Naive thymus-derived CD8-positive, alpha-beta T cell (primary cell): ENCODE measurements at places on chromosomes 5 and 9. TPM values are rescaled to one million over a fixed set of nuclear protein-coding genes. Genes with fewer than 3 reads are reported as not detected.

CCDC187 gene
- total RNA-seq: not detected

IL5 gene
- not detected for total RNA-seq

IFNA21 gene
- total RNA-seq: not detected

CNTFR gene
- not detected for total RNA-seq

CER1 gene
- not detected for total RNA-seq

CDC20B gene
- not detected for total RNA-seq

C6 gene
- not detected for total RNA-seq

DNA sequence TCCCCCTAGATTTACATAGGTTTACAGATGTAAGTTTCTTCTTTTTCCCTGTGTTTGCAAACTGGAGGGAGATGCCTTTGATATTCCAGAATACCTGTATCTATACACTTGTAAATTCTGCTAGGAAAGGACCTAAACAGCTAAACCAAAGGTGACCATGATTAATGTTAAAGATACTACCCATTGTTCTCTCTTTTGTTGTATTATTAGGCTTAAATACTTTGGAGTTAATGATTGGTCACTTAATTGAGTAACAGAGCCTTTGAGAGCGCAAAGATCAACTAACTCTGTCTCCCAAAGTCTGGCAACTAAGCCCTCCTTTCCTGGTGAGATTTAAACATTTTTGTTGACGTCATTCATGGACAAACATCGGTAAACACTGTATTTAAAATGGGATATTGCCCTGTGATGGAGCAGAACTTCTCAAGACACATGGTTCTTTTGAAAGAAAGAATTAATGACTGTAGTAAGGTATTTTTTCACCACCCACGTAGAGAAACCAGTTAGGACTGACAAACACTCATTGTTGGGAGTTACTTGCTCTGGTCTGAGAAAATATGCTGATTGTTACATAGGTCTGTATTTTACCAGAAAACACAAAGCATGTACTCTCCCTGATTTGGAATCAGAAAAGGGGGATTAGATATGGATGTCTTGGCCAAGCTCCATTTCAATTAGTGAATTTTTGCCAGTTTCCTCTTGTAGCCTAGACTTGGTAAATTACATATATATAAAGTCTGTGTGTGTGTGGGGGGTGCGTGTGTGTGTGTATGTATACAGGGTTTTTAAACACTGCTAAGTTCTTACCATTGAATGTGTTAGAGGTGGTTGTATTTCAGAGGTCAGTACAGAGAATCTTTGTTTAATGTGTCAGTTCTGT lies 4.6 kb downstream of the VCAN start:
- peaks cover 50% of the 10 kb centered on the region for H3K27me3 ChIP-seq
- H3K4me1 ChIP-seq: peaks cover 15% of the 10 kb centered on the region
- no peak for DNase-seq
- H3K27ac ChIP-seq: no peak overlapping the region
- no peaks in the 10 kb centered on the region for H3K36me3 ChIP-seq
- no peak overlapping the region for H3K4me3 ChIP-seq

DNA sequence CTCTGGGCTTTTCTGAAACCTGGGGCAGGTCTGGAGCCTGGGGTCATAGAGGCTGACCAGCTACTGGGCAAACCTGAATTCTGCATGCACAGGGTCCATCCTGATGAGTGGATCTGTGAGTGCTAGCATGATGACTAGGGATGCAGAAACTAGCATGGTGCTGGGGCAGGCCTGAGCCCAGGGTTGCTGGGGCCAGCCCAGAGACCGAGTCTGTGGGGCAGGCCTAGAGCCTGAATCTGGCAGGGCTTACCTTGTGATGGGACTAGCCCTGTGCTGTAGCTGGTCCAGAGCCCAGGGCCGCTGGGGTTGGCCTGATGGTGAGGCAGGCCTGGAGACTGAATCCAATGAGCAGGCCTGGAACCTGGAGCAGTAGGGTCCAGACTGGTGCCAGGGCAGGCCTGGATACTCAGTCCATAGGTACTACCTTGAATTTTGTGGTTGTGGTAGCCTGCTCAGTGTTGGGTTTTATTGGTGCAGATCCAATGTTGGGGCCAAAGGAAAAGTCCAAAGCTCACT lies 313.5 kb downstream of the TLR4 start:
- no peak overlapping the region for H3K27ac ChIP-seq
- no peak overlapping the region for H3K4me3 ChIP-seq
- no peaks in the 10 kb centered on the region for H3K4me1 ChIP-seq
- DNase-seq: no peak
- H3K27me3 ChIP-seq: peaks cover 1% of the 10 kb centered on the region

- no peak overlapping the region for H3K4me3 ChIP-seq
- H3K36me3 ChIP-seq: peaks cover 86% of the 10 kb centered on the region
- no peak for DNase-seq
- no peak overlapping the region for H3K27ac ChIP-seq
Measured at GRCh38 chr9:70303268-70303667, 44.5 kb downstream of the SMC5 start.

DNA sequence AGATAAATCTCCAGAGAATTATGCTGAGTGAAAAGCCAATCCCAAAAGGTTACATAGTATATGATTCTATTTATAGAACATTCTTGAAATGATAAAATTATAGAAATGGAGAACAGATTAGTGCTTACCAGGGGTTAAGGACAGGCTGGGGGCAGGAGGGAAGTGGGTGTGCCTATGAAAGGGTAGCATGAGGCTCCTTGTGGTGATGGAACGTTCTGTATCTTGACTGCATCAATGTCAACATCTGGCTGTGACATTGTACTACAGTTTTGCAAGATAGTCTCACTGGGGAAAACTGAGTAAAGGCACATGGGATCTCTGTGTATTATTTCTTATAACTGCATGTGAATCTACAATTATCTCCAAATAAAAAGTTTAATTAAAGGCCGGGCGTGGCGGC lies 22.3 kb downstream of the ORM2 start:
- peaks cover 74% of the 10 kb centered on the region for H3K4me1 ChIP-seq
- no peaks in the 10 kb centered on the region for H3K27me3 ChIP-seq
- peak overlapping the region; percentile 85 for H3K27ac ChIP-seq

DNA sequence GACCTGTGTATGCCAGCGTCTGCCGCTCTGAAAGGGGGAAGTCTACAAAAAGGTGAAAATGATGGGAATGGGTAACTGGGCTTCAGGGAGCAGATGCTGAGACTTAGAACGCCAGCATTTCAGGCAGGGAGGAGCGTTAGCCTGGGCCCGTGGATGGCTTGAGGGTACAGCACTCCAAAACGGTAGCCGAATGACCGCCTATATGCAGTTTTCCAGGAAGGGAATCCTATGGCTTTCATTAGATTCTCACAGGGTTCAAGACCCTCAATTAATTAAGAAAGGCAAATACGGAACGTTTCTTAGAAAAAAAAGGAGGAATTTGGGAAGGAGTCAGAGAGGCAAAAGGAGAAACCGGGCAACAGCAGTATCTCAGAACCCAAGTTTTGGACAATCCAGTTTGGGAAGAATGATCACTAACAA lies 639 bp downstream of the AMACR start:
- peaks cover 18% of the 10 kb centered on the region for H3K4me1 ChIP-seq
- peaks cover 23% of the 10 kb centered on the region for H3K36me3 ChIP-seq
- peak overlapping the region; percentile 83 for H3K27ac ChIP-seq
- DNase-seq: no peak

DNA sequence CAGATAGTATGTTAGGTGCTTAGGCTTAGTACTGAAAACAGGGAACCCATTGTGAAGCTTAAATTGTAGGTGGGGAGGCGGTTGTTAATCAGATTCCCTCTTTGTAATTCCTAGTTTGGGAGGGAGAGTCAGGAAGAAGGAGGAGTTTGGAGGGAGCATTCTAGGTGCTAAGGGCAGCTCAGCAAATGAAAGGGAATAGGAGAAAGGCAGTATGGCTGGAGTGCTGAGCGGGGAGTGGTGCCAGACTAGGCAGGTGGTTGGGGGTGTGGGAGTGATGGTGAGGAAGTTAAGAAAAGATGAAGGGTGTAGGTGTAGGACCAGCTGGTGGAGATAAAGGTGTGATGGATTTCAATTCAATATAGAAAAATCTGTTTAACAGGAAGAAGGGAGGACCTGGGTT lies 11.1 kb upstream of the GARNL3 start:
- H3K4me3 ChIP-seq: no peak overlapping the region
- no peak overlapping the region for H3K27ac ChIP-seq
- no peak for DNase-seq
- H3K4me1 ChIP-seq: peaks cover 4% of the 10 kb centered on the region
- H3K36me3 ChIP-seq: no peaks in the 10 kb centered on the region
- peaks cover 14% of the 10 kb centered on the region for H3K27me3 ChIP-seq
